ENCODE measurements at places on chromosomes 12 and 14.

DNA sequence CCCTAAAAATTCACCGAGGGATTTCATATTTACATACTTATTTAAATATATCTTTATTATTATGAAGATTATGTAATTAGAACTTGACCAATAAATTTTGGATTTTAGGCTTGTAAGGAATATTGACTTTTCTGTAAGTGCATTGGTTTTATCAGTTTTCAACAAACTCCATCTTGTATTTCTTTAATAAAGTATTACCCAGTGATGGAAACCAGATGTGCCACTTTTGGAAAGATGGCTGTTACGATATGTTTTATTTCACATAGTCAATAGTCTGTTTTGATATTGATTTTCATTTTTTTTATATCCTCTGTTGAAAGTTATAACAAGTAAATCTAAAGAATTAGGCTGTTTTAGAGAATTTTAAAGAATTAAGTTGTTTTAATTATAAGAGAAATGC is 1.8 kb downstream of the MON2 start:
- no peak for DNase-seq

DNA sequence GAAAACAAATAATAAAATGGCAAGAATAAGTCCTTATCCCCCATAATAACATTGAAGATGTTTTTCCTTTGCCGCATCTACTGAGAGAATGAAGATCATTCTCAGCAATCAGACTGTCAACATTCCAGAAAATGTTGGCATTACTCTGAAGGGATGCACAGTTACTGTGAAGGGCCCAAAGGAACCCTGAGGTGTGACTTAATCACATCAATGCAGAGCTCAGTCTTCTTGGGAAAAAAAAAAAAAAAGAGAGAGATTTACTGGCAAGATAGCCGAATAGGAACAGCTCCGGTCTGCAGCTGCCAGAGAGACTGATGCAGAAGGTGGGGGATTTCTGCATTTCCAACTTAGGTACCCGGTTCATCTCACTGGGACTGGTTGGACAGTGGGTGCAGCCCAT is 41.3 kb upstream of the OR6J1 start:
- DNase-seq = no peak

DNA sequence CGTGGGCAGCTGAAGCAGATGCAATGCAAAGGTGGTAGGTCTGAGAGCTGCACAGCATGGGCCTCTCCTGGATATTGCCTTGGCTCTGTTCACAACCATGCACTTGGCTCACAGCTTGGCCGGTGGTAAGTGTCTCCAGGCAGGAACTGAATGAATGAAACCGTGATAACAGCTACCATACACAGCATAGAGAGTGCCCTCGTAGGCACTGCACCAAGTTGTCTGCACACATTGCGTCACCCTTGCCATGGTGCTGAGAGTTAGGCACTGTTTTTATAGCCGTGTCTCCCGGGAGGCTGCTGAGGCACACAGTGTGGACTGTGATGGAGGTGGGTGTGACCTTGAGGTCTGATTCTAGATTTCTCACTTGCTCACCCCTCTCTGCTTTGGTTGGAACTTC is 157.6 kb upstream of the VASH1 start:
- no peak for DNase-seq

- no peak for DNase-seq
Observed at GRCh38 chr12:20319366-20319765, 49.0 kb upstream of the PDE3A start.

DNA sequence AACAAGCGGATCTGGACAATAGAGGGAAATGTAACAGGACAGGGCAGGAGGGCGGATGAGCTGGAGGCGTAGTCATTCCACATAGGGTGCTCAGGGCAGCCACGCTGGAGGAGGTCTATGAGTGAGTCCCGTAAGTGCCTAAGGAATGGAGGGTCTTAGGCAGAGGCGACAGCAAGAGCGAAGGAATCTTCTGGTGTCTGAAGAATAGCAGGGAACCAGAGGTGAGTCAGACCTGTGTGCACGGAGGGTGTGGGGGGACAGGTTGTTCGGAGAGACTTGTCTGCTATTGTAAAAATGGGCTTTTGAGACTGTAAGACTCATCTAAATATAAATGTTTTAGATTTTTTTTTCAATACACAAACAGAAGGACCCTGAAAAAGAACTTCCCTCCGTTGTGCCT is 70.6 kb downstream of the SETD3 start:
- no peak for DNase-seq

DNA sequence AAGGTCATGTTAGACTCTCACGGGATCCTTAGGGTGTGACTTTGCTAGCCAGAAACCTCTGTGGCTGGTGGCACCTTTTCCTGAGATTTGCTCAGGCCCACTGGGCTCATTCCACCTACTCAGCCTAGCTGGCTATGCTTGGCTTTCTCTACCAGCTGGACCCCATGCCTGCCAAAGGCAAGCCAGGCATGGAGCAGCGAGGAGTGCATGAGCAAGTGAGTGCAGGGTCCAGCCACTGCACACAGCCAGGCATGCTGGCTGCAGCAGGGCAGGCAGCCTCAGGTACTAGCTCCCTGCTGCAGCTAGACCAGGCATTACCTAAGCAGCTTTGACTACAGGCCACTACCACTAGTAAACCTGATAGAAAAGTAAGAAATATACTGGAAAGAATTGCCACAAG is 29.7 kb upstream of the PAPLN start:
- no peak for DNase-seq

DNA sequence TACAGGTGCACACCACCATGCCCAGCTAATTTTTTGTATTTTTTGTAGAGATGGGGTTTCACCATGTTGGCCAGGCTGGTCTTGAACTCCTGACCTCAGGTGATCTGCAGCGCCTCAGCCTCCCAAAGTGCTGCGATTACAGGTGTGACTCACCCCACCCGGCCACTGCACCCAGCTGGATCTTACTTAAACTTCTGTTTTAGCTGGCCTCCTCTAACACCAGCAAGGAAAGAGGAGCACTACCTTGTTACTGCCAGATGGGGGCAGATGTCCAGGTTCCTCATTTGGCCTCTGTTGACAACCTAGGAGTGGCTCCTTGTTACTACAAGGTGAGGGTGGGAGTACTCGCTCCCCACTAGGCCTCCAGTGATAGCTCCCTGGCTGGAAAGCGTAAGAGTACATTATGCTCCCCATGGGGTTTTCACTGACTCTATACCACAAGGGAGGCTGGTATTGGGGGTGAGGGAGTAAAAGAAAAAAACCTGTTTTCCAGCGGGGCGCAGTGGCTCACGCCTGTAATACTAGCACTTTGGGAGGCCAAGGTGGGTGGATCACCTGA is 13.2 kb upstream of the ARF6 start:
- DNase-seq = no peak

DNA sequence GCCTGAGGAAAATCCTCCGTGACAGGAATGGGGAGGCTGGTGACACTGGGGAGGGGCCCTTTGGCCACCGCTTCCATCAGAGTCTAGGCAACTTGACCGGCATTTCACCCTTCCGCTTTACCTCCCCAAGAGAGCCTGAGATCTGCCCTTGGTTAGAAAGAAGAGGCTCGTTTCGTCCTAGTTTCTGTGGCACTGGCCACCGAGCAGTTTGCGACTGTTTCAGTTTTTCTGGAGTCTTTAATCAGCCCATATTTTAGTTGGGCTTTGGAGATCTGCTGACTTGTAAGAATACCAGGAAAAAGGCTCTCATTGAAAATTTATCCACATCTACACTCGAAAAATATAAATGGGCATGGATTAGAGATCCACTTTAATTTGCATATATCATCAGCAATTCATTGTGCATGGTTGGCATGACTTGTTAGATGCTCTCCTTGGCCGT is 414 bp upstream of the ANKS1B start:
- no peak for DNase-seq

Measured in activated CD8-positive, alpha-beta memory T cell treated with anti-CD3 and anti-CD28 coated beads for 4 hours (primary cell).